NCI-H748 treated with DMSO at 0.1 percent for 48 hours (cell line): ENCODE measurements at places on chromosomes 1 and 21.
A peak's percentile ranks its signal among the peaks of the same experiment; 100 is the strongest.

- no peak for DNase-seq
Measured at GRCh38 chr1:94863297-94863911, 43.2 kb downstream of the SLC44A3 start.

DNA sequence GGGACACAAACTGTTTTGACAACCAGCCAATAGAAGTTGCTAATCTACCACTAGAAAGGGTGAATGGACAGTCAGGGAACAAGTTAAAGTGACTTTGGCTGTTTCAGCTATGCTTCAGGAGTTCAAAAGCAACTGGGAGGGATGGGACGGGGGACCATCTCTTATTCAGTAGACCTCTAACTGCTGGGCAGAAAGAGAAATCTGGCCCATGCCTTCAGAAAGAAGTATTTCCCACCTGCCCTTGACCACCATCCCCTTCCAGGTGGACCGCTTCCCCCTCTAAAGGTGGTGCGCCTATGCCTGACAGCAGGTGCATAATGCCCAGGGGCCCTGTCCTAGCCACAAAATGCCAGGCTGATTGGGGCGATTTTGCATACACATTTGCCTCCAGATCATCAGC, 5.2 kb downstream of the ITPKB start:
- DNase-seq: no peak

- no peak for DNase-seq
Measured at GRCh38 chr1:6976044-6976375, 190.8 kb downstream of the CAMTA1 start.

DNA sequence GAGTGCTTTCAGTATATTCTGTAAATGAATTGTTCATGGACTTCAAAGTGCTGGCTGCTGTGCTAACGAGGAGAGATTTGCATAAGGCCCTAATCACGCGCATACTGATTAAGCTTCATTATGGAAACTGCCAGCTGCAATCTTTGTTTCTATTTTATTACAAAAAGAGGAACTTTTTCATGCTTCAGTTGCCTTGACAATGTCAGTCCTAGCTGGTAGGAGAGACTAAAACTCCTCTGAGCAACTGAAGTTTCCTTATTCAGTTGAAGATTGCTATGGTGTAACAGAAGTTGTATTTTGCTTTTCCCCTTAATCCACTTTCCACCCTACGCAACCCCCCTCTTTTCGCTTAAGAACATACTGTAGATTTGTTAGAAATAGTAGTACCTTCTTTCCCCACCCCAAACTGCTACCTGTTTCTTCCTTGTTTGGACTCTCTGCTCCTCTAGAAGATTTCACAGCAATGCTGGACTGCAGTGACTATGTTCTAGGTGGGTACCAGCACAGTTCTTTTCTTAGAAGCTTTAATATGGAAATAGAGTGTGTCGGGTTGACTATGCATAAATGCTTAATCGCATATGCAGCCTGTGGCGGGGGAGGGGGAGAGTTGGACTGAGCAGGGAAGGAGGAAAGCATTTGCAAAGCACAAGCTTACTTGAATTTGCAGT, 108.3 kb downstream of the POU2F1 start:
- no peak for DNase-seq

GRCh38 chr1:202959276-202959620, 1.1 kb upstream of the ADIPOR1 start:
- DNase-seq: no peak

GRCh38 chr1:233140974-233141373, 154.6 kb downstream of the PCNX2 start:
- DNase-seq: no peak

DNA sequence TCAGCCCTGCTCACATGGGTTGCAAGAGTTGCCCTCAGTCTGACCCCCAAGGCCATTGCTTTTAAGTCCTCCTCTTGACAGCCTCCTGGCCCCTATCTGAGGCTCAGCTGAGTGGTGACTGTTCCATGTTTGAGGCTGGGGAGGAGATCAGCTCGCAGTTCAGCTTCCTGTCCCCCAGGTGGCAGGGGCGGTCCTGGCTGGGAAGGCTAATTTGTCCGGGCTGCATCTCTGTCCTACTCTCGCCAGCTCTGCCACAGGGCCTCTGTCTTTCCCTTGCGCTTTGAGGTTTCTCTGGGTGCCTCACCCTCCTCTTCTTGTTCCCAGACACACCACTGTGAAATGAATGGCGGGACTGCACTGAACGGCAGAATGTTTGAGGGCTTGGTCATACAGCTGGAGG, 157.3 kb downstream of the KCNJ6 start:
- DNase-seq: peak; percentile 13

GRCh38 chr1:226706684-226707083, 32.4 kb downstream of the ITPKB start:
- DNase-seq: peak; percentile 2

- DNase-seq: peak; percentile 87
Measured at GRCh38 chr1:42730988-42731387, 9.0 kb downstream of the CLDN19 start.
